ENCODE measurements at places on chromosomes 11 and 22. TPM values are rescaled to one million over a fixed set of nuclear protein-coding genes. Genes with fewer than 3 reads are reported as not detected.

Gene C11orf16
- polyA plus RNA-seq: not detected

Gene SEPTIN3
- 0.68 TPM for polyA plus RNA-seq

Gene VSTM5
- 0.71 TPM for polyA plus RNA-seq

Gene KDM4E
- 0.18 TPM for polyA plus RNA-seq

Gene SHISAL1
- 10.1 TPM for polyA plus RNA-seq

Gene NUDT8
- polyA plus RNA-seq: 2.8 TPM

Gene OR51L1
- polyA plus RNA-seq: not detected

Gene APOA5
- not detected for polyA plus RNA-seq

Gene CYTH4
- 5.9 TPM for polyA plus RNA-seq

Gene SPDYC
- not detected for polyA plus RNA-seq

Gene APOBEC3B
- 5.8 TPM for polyA plus RNA-seq

Gene UPK3A
- polyA plus RNA-seq: not detected

Gene GLYATL1
- polyA plus RNA-seq: 0.54 TPM

Gene MYO7A
- 2.6 TPM for polyA plus RNA-seq

Gene NXPE1
- polyA plus RNA-seq: 0.36 TPM

GRCh38 chr22:39718921-39719475 is 148.4 kb downstream of the CACNA1I start:
- no peak for DNase-seq

- DNase-seq: no peak
Observed at GRCh38 chr11:37841016-37841415, 1243.0 kb upstream of the RAG2 start.

GRCh38 chr11:63535734-63536133 is 874 bp upstream of the PLAAT4 start:
- no peak for DNase-seq

DNA sequence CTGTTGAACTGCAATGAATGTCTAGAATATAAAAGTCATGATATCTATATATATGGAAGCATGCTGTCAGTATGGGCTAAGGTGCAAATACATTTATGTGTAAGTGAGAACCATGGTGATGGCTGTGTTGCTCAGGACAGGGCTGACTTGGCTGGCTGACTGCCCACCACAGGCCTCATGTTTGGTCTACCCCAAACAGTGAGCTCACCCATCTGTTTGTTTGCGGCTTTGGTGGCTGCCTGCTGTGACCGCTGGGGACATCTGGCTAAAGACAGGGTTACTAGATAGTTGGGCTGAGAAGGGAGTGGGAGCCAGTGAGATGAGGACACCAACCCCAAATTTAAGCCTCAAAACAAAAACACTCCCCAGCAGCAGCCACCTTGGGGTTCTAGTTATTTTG is 6.3 kb downstream of the CD44 start:
- no peak for DNase-seq

- no peak for DNase-seq
Observed at GRCh38 chr11:64314146-64314804, 3.1 kb downstream of the TRMT112 start.

DNA sequence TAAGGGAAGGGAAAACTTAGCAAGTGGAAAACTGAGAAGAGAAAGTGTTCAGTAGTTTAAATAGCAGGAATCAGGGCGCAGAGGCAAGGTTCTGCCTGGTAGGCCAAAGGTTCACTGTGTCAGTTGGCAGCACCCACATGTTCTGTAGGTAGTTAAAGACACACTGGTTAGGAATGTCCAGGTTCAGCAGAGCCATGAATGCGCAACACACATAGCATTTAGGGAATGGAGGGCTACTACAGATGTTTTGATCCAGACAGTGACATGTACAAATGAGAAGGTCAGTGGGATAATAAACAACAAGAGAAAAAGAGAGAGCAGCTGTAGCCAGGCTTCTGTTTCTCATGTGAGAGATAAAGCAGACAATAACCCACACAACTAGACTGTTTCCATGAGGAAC is 56.2 kb upstream of the ARHGAP42 start:
- DNase-seq: no peak

GRCh38 chr22:50274311-50274710 is 4.1 kb upstream of the MAPK11 start:
- DNase-seq: peak; percentile 67

- DNase-seq: no peak
Observed at GRCh38 chr11:112513417-112513816, 252.8 kb upstream of the PLET1 start.

- DNase-seq: no peak
Observed at GRCh38 chr11:83057721-83058120, 14.0 kb downstream of the RAB30 start.

DNA sequence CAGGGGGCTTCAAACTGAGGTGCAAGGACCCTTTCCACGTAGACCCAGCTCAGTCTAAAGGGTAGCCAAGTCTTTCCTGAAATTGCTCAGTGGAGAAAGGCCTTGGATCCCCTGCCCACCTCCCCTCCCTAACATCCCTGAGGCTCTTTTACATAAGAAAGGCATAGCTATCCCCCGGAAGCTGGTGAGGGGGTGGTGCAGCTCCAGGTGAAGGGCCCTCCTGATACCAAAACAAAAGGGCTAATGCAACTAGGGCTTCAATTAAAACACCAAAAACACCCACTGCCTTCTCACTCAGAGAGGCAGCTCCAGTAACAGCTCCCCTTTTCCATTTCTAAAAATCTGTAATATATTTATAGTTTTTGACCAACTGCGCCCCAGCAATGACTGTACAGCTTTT is 5.8 kb downstream of the SHANK2 start:
- no peak for DNase-seq

DNA sequence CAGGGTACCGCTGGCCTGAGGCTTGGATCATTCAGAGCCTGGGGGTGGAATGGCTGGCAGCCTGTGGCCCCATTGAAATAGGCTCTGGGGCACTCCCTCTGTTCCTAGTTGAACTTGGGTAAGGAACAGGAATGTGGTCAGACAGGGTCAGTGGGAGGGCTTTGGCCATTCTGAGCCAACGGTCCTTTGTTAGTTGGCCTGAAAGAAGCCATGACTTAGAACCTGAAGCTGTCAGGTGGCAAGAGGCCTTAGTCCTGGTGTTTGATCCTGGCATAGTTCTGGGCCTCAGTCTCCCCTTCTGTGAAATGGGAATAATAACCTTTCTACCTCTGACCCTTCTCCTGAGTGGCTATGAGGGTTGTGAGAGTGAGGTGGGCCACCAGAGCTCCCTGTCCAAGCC is 8.3 kb downstream of the PGAP2 start:
- no peak for DNase-seq

DNA sequence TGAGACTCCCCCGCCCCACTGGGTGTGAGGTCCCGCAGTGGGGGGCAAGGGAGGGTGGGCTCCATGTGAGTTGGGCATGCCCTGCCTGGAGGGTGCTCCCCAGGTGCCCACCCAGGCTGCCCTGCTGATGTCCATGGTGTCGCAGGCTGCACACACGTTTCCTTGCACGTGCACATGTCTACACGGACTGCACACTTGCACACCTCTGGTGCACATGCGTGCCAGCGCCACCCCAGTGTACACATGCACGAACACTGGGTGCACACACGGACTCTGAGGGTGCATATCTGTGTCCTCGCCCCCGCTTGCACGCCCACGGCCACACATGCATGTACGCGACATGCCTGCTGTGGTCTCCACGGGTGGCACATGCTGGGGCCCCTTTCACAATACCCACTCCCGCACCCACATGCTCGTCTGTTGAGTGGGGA is 35.2 kb upstream of the PRODH start:
- DNase-seq: no peak

GRCh38 chr11:60874421-60875365 is 7.4 kb downstream of the ZP1 start:
- no peak for DNase-seq

DNA sequence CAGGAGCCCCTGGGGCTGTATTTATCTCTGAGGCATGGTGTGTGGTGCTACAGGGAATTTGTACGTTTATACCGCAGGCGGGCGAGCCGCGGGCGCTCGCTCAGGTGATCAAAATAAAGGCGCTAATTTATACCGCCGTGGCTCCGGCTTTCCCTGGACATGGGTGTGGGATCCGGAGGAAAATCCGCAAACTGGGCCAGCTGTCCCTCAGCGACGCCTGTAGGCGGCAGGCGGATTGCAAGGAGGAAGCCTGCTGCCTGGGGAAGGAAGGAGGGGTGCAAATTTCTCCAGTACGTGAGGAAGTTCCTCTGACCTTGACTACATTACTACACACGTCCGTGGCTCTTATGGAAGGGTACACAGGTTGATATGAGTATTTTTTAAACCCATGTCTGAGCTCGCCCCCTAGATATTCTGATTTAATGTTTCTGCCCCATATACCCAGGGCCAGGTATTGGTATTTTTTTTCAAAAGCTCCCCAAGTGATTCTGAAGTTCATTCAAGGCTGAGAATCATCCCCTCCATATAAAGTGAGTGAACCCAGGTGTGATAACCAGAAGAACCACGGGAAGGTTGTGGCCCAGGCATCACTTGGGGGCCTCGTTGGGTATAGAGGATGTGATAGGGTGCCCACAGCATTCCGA is 2.8 kb downstream of the MYOD1 start:
- peak; percentile 41 for DNase-seq

DNA sequence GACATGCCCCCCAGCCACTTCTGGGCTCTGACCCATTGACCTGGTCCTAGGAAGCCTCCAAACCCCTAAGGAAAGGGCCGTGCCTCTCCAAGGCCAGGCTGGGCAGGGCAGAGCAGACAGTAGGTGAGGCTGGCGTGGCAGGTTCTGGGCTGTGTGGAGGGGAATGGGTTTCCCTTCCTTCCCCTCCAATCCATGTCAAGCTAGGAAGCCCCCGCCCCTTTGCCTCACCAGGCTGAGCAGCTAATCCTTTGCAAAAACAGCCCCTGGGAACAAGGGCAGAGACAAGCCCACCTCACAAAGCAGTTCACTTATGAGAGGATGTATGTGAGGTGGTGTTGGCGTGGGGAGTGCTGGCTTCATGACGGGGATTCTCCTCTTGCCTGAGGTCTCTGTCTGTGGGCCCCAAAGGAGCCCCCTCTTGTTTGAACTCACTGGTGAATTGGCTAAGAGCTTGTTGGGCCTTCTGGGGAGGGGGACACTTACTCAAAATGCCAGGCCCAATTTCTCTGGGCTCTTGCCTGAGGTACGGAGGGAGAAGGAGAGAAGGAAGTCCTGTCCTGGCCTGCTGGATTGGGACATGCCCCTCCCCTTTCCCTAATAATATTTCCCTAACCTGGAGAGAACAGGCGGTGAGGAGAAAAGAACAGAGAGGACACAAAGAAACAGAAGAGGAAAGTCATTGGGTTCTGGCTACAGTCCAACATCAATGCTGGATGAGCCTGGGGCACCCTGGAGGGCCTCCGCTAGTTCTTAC is 1.6 kb upstream of the TRIM29 start:
- no peak for DNase-seq

DNA sequence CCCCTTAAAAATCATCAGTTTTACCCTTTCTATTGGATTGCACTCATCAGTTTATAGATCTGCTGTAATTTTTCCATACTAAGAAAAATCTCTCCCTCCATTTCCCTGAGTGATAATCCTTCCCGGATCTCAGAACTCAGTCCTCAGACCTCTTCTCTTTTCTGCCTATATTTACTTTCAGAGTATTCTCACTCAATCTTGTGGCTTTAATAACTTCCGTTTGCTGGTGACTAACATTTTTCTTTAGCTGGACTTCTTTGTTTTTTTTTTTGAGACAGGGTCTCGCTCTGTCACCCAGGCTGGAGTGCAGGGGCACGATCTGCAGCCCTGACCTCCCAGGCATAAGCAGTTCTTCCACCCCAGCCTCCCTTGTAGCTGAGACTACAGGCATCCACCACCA is 10.4 kb downstream of the ATXN10 start:
- no peak for DNase-seq

- DNase-seq: no peak
Observed at GRCh38 chr22:17334059-17334458, 35.2 kb upstream of the CECR2 start.

DNA sequence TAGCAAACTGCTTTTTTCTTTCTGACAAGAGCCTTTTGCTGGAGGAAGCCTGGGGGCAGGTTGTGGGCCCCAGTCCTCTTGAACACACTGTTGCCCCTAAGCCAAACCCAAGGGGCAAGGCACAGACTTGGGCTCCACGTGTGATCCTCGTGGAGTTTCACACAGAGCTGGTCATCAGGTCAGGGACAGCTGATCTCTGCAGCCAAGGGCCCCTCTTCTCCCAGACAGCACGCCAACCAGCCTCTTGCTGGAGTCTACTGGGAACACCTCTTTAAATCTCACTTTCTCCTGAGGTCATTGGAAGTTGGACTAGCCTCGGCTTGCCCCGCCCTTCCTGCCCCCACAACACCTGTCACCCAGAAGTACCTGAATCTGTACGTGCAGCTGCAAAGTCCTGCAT is 39.8 kb downstream of the C11orf58 start:
- DNase-seq: no peak

- no peak for DNase-seq
Observed at GRCh38 chr22:33513388-33514338, 406.6 kb downstream of the LARGE1 start.

- no peak for DNase-seq
Observed at GRCh38 chr11:68692115-68692514, 7.8 kb downstream of the GAL start.

DNA sequence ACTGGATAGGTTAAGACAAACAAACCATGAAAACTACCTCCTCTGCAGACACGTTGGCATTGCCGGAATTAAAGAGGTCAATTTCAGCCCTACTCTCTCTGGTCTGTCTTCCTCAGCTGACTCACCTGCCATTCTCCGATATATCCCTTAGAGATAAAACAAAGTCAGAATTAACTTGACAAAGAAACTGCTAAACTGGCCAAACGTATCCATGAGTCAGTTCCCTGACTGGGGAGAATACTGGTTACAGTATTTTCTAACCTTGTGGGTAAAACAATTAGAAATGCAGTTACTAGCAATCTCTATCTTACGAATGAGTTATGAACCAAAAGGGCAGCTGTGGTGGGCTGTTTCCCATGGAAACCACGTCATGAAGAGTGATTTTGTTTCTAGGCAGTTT is 96.2 kb downstream of the RDX start:
- DNase-seq: no peak
